ENCODE measurements at places on chromosomes 2 and 18. TPM values are rescaled to one million over a fixed set of nuclear protein-coding genes. Genes with fewer than 3 reads are reported as not detected.

DNA sequence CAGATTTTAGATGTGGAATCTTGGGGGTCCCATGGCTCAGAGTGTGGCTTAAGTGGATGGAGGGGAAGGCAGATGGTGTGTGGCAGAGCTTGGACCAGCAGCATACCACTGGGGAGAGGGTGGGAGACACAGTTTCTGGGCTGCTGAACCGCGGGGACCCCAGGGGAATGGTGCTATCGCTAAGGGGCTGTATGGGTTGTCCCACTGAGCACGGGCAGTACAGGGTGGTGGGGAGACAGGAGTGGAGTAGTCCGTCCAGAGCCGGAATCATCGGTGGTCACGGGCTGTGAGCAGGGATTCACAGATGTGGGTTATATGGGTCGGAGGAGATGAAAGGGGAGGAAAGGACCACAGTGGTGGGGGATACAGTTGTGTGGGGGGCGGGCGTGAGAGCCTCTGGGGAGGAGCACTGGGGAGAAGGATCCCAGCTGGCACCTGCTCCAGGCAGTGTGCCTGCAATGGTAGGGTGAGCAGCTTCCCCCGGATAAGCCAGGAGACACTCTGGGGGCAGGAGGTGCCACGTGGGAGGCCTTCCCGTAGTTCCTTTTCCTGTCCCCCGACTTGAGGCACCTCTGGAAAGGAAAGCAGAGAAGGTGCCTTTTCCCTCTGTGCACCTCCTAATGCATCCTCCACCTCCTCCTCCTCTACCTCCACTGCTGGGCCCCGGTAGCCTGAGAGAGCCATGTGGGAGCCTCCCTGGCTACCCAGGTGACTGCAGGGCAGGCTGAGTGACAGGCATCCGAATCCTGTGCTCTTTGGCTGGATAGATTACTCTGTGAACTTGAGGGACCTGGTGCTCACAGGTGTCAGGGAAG is 24.9 kb downstream of the IGFBP5 start:
- DNase-seq: no peak

DNA sequence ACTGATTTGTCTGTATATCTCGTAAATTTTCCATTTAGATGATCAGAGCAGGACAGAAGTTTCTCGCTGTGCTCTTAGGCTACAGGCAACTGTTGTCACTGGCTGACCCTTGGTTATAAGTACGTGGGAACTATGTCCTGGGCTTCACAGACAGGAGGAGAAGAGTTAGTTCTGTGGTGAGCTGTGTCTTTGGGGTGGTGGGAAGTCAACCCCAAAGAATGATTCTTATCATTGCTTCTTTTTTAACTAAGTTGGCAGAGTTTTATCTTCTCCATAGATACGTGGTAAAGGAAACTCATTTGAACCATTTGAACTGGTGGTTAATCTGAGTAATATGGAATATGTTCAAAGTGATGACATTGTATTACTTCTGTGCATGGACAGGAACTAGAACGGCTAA is 230.6 kb upstream of the EPAS1 start:
- no peak for DNase-seq

GRCh38 chr2:186827411-186827810 is 21.6 kb downstream of the ZSWIM2 start:
- no peak for DNase-seq

DNA sequence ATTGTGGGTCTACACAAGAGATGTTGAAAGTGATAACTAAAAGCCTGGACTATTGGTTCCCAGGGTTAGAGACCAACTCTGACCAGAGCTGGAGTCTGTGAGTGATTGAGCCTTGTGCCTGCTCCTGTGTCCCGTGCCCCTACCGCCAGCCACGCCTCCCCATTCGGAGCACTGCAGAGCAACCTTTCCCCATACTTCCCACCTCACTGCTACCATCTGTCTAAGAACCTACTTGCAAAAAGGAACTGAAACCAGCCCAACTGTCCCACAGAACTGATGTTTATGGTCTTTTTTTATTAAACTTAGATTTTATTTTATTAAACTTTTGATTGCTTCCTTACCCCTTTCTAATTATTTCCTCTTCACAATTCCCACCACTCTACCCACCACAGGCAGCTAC is 300.3 kb upstream of the MGAT5 start:
- DNase-seq: no peak

DNA sequence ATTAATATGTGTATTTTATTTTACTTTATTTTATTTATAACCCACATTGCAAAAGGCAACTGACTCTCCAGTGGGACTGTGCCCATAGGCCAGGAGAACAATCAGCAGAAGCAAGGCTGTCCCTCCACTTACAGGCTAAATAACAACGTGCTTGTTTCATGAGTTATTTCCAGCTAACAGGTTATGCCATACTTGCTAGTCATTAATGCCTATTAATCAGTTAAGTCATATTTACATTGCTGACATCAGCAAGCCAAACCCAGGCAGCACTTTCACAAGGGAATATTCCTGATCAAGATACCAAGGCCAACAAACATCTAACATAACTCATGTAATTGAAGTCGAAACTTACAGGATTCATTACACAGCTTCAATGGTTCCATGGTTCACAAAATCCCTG is 92.1 kb downstream of the EN1 start:
- no peak for DNase-seq

- DNase-seq: no peak
These were observed 97.8 kb downstream of the CSRNP3 start for GRCh38 chr2:165567273-165567672.

SNTG2 gene
- not detected for total RNA-seq

GBX2 gene
- total RNA-seq: 6.4 TPM
